ENCODE measurements at places on chromosomes 4 and X.

DNA sequence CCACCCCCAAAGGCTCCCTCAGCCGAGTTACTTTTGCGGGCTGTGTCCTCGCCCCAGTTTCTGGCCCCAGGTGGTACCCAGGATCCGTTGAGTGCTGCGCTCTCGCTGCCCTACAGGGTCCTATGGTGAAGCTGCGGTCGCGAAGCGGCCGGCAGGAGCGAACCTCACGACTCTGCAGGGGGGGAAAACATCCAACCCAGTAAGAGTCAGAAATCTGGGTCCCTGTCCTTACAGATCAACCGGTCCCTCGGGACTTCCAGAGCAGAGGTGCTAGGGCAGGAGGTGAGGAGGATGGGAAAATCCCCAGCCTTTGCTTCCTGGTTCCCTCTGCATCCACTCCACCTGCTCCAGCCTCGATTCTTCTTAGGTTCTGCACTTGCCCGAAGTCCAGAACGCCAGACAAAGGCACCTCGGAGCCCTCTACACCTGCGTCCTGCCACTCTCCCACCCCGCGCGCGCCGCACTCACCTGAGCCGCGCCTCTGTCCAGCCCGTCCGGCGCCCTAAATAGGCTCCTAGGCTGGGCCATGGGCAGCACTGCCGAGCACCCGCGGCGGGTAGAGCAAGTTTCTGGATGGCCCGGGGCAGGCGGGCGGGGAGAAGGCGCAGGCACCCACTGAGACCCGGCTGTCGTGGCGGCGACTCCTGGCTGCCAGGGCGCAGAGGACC lies at the start of gene HS3ST1:
TSS of gene HS3ST1 (minus strand) at position 664 of the 668 bp plus-strand sequence. CDS start 28,889 bp downstream, outside the sequence.
- no peak for DNase-seq

GRCh38 chr4:159104694-159105414 lies 2.0 kb downstream of the RAPGEF2 start:
- peak; percentile 15 for DNase-seq

DNA sequence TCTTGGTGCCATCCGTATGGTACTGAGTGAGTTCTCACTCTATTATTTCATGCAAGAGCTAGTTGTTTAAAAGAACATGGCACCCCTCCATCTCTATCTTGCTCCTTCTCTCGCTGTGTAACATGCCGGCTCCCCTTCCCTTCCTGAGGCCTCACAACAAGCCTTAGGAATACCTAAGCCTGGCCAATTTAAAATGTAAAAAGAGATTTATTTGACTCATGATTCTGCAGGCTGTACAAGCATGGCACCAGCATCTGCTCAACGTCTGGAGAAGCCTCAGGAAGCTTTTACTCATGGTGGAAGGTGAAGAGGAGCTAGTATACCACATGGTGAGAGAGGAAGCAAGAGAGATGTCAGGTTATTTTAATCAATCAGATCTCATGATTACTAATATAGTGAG lies 90.4 kb upstream of the NUDT10 start:
- DNase-seq = no peak

- DNase-seq = peak; percentile 32
These were observed 634 bp upstream of the PLXNB3 start for GRCh38 chrX:153763298-153763932.

DNA sequence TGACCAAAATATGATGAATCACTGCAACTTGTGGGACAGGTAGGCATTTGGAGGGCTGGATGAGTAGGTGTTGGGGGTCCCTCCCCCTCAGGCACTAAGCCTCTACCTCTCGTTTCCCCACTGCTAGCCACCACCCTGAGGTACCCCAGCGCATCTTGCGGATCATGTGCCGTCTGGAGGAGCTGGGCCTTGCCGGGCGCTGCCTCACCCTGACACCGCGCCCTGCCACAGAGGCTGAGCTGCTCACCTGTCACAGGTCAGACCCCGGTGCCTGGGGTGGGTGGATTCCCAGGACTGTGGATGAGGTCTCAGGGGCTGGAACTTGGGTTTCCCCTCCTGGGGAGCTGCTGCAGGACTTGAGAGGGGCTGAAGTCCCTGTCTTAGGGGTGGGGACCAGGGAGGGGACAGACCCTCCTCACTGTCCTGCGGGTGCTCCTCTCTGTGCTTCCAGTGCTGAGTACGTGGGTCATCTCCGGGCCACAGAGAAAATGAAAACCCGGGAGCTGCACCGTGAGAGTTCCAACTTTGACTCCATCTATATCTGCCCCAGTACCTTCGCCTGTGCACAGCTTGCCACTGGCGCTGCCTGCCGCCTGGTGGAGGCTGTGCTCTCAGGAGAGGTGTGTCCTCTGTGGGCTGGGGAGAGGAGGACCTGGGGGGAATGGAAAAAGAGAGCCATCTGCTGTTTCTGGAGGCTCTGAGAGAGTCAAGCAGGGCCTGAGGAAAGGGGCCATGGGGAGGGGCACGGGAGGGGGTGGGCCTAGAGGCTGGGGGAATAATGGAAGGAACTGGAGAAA lies 10.1 kb upstream of the ERAS start:
- no peak for DNase-seq

DNA sequence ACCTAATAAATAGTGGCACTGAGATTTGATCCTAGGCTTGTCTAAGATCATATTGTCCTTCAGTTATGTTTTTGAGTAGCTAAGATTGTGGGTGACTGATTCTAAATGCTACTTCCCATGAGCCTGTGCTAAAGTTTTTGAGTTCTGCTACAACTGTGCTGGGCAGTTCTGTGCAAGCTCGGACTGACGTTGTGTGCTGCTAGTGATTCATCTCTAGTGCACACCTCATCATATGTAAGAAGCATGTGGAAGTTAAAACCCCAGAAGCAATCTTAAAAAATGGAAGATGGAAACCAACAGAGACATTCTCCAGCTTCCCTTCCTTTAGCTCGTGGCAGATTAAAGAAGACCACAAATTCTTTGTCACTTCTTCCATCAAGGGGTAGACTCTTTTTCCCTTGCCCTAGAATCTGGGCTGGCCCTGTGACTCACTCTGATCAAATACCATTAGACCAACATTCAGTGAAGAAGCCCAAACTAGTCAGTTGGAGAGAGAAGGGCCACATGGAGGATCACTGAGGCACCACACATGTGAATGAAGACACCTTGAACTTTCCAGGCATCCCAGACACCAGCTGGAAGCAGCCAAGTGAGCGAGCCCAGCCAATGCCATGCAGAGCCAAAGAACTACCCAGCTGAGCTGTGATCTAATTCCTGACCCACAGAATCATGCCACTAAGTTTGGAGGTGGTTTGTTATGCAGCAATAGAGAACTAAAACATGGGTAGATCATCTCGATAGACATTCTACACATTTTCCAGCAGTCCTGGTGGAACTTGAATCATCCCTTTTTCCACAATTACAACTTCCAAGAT lies 16.8 kb downstream of the ARHGAP6 start:
- no peak for DNase-seq

DNA sequence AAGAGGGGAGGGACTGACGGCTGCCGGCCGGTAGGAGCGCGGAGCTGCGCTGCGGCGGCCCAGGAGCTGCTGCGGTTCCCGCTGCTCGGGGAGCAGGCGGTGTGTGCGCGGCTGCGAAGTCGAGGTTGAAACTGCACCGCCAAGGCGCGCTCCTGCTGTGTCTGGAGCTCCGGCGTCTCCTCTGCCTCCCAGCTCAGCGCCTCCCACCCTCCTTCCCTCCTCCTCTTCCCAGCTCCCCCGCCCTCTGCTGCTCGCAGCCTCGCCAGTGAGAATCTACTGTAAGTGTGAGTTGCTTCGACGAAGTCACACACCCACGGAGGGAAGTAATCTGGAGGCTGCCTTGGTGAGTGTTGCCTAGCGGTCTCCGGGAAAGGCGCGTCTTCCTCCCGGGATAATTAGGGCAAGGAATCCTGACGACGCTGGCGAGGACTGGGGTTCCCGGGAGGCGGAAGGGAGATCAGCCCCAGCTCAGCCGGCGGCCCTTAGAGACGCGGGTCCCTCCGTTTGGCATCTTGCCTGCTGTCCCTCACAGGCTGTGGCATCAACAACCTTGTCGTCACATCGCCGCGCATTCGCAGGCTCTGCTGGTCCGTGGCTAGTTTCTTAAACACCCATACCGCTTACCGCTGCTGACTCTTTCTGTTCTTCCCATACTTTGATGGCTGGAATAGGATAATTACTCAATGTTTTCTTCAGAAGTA lies at the start of gene EPHA5:
TSS of gene EPHA5 (minus strand) at position 159 of the 701 bp plus-strand sequence. CDS start 747 bp downstream, outside the sequence.
- peak; percentile 84 for DNase-seq
